ENCODE measurements at places on chromosomes 11 and 22. TPM values are rescaled to one million over a fixed set of nuclear protein-coding genes. Genes with fewer than 3 reads are reported as not detected.

The OR6T1 gene
- total RNA-seq = not detected

The TLCD5 gene
- total RNA-seq = 3.3 TPM

The MS4A7 gene
- total RNA-seq = not detected

The DAGLA gene
- 0.16 TPM for total RNA-seq

The NDUFS3 gene
- total RNA-seq = 101 TPM

The SLC37A2 gene
- 35.8 TPM for total RNA-seq
